ENCODE measurements at places on chromosomes 4 and X. TPM values are rescaled to one million over a fixed set of nuclear protein-coding genes. Genes with fewer than 3 reads are reported as not detected.
A peak's percentile ranks its signal among the peaks of the same experiment; 100 is the strongest.

The RENBP gene
- total RNA-seq: 7.1 TPM

The ZNF185 gene
- 11.3 TPM for total RNA-seq

The FNIP2 gene
- 9.6 TPM for total RNA-seq

The TCP11X1 gene
- not detected for total RNA-seq

The MGAT4D gene
- total RNA-seq: not detected

The GC gene
- total RNA-seq: not detected

The CCDC160 gene
- 0.97 TPM for total RNA-seq

The GAB3 gene
- total RNA-seq: 0.42 TPM

DNA sequence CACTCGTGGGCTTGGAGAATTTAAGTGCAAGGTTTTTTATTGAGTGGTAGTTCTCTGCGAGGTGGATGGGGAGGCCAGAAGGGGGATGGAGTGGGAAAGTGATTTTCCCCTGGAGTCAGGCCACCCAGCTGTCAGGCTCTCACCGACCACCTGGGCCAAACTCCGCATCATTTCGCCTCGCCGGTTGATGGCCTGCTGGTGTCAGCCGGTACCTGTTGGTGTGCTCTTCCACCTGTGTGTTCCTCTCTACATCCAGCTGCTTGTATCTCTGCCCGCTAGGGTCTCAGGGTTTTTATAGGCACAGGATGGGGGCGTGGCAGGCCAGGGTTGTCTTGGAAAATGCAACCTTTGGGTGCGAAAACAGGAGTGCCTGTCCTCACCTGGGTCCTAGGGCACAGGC is 200.9 kb downstream of the DACH2 start:
- peak; percentile 26 for DNase-seq
- H3K4me3 ChIP-seq: no peak overlapping the region
- H3K4me1 ChIP-seq: no peaks in the 10 kb centered on the region
- H3K36me3 ChIP-seq: no peaks in the 10 kb centered on the region
- H3K27ac ChIP-seq: no peak overlapping the region

GRCh38 chrX:53729751-53730150 is 43.2 kb upstream of the HUWE1 start:
- H3K27me3 ChIP-seq: no peaks in the 10 kb centered on the region
- H3K4me3 ChIP-seq: no peak overlapping the region
- no peak overlapping the region for H3K27ac ChIP-seq

DNA sequence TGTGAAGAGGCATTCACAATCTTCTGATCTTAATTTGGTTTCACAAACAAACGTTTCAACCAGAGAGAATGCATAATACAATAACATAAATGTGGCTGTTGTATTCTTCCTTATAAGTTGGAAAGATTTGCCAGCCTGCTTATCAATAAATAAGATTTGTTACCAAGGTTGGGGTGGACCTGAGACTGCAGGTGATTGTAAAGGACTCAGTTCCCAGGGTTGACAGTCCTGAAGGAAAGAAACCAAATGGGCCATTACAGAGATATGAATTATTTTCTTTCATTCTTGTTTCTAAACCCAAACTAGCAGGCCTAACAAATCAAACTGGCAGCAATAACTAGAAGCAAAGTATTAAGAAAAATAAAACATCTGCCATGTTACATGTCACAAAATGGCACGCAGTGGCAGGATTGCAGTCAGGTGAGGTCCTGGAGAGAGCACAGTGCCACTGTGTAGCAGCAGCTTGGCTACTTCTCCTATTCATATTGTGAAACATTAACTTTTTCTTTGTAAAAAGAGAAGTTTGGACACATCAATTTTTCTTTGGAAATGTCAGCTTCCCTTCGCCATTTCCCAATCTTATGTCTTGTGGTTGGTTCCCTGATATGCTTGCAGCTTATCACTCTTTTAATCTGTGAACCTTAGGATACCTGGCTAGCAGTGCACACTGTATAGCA is 133.8 kb upstream of the EMCN start:
- H3K27me3 ChIP-seq: no peaks in the 10 kb centered on the region
- no peak for DNase-seq
- no peak overlapping the region for H3K27ac ChIP-seq
- H3K4me1 ChIP-seq: no peaks in the 10 kb centered on the region
- no peaks in the 10 kb centered on the region for H3K36me3 ChIP-seq

GRCh38 chrX:135396566-135396965 is 25.2 kb upstream of the SMIM10L2A start:
- no peak overlapping the region for H3K4me3 ChIP-seq
- H3K27ac ChIP-seq: no peak overlapping the region
- no peaks in the 10 kb centered on the region for H3K27me3 ChIP-seq

DNA sequence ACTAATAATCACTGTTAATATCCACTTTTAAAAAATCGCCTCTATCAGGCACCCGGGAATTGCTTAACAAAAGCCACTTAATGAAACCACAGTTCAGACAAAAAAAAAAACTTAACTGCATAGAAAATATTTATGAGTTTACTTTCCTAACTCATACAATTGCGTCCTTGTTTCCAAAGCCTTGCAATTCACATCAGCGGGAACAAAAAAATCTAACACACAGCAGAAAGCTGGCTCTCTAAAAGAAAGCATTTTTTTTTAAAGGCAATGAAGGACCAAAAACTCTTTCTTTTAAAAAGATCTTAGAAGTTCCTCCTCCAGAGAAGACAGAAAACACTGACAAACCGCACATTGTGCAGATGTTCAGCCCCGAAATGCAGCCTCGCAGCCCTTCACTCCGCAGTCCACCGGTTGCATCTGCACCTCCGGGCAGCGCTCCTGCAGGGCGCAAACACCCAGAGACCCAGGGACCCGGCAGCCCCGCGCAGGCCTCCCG is 812 bp downstream of the FAT1 start:
- H3K4me1 ChIP-seq: no peaks in the 10 kb centered on the region
- DNase-seq: no peak
- peaks cover 10% of the 10 kb centered on the region for H3K36me3 ChIP-seq
- no peak overlapping the region for H3K27ac ChIP-seq

GRCh38 chr4:143377611-143378099 is 41.0 kb downstream of the GAB1 start:
- peaks cover 8% of the 10 kb centered on the region for H3K4me1 ChIP-seq
- no peaks in the 10 kb centered on the region for H3K36me3 ChIP-seq
- no peak for DNase-seq
- H3K27me3 ChIP-seq: no peaks in the 10 kb centered on the region
- H3K27ac ChIP-seq: no peak overlapping the region
- H3K4me3 ChIP-seq: no peak overlapping the region

GRCh38 chr4:125168531-125168930 is 146.2 kb upstream of the FAT4 start:
- H3K4me3 ChIP-seq: no peak overlapping the region
- no peaks in the 10 kb centered on the region for H3K4me1 ChIP-seq
- DNase-seq: no peak
- H3K36me3 ChIP-seq: no peaks in the 10 kb centered on the region

DNA sequence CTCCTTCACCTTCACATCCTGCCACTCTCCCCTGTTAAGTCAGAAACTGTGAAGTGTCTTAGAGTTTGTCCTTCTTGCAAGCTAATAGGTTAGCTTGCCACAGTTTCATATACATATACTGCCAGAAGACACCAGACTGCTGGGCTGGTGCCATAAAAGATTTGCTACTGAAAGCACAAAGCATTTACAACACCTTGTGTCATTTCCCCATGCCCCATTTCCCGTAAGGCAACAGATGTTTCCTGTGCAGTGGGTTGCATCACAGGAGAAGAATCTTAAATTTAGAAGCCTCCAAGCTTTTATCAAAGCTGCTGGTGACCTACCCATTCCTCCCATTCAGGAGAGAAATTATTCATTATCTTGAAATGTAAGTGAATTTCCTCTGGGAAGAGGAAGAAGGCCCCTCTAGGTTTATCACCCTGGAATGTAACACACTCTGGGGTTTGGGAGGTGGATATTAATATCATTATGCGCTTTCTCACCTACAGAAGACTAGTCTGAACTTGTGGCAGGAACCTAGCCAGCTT is 34.5 kb upstream of the RAB33B start:
- no peak overlapping the region for H3K27ac ChIP-seq
- no peak for DNase-seq
- H3K27me3 ChIP-seq: no peaks in the 10 kb centered on the region
- H3K4me3 ChIP-seq: no peak overlapping the region
- no peaks in the 10 kb centered on the region for H3K4me1 ChIP-seq
- peaks cover 15% of the 10 kb centered on the region for H3K36me3 ChIP-seq

DNA sequence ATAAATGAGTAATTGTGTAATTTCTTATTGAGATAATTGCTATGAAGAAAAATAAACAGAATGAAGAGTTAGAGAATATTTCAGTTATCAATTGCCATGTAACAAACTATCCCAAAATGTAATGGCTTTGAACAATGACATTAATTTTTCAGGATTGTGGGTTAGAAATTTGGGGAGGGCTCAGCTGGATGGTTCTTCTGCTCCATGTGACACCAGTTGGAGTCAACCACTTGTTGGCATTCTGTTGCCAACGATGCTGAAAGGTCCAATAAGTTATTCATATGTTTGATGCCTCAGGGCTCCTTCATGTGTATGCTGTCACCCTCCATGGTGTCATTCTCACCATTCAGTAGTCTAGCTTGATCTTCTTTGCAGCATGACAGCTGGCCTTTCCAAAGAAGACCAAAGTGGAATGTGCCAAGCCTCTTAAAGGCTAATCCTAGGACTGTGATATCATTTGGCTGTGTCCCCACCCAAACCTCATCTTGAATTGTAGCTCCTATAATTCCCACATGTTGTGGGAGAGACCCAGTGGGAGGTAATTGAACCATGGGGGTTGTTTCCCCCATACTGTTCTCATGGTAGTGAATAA is 20.9 kb upstream of the CCDC149 start:
- H3K36me3 ChIP-seq: peaks cover 24% of the 10 kb centered on the region
- no peak overlapping the region for H3K4me3 ChIP-seq
- H3K27me3 ChIP-seq: no peaks in the 10 kb centered on the region
- H3K4me1 ChIP-seq: no peaks in the 10 kb centered on the region

GRCh38 chr4:41525129-41525528 is 12.8 kb upstream of the LIMCH1 start:
- H3K36me3 ChIP-seq: no peaks in the 10 kb centered on the region
- H3K27ac ChIP-seq: no peak overlapping the region
- DNase-seq: peak; percentile 58
- H3K4me1 ChIP-seq: 0 out of 2 replicates have a peak, but pooled peaks cover 2% of the 10 kb centered on the region
- no peaks in the 10 kb centered on the region for H3K27me3 ChIP-seq

- no peaks in the 10 kb centered on the region for H3K27me3 ChIP-seq
- no peak for DNase-seq
- H3K4me3 ChIP-seq: no peak overlapping the region
- H3K36me3 ChIP-seq: no peaks in the 10 kb centered on the region
- no peaks in the 10 kb centered on the region for H3K4me1 ChIP-seq
- no peak overlapping the region for H3K27ac ChIP-seq
Measured at GRCh38 chr4:114208574-114209151, 229.2 kb upstream of the ARSJ start.

- no peaks in the 10 kb centered on the region for H3K27me3 ChIP-seq
- peak overlapping the region; percentile 43 for H3K4me3 ChIP-seq
- peak; percentile 81 for DNase-seq
- peak overlapping the region; percentile 83 for H3K27ac ChIP-seq
- H3K4me1 ChIP-seq: peaks cover 4% of the 10 kb centered on the region
- H3K36me3 ChIP-seq: peaks cover 16% of the 10 kb centered on the region
Measured at GRCh38 chr4:186081202-186081807, 12.3 kb downstream of the TLR3 start.

DNA sequence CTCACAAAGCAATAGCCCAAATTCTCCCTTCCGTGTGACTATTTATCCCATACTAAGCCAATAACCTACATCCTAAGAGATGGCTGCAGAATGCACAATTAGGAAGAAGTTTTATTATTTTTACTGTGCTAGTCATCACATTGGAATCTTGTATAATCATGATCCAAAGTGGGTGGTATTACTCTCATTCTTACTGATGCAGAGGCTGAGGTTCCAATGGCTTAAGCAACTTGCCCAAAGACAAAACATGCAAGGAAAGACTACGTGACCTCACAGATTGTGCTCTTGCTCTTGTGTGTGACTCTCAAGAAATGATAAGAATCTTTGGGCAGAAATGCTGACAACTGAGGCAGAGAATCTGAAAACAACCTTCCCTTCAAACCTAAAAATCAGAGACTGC is 212.2 kb downstream of the LDB2 start:
- H3K36me3 ChIP-seq: no peaks in the 10 kb centered on the region
- no peak for DNase-seq
- H3K4me3 ChIP-seq: no peak overlapping the region
- H3K27me3 ChIP-seq: no peaks in the 10 kb centered on the region
- H3K27ac ChIP-seq: no peak overlapping the region
- H3K4me1 ChIP-seq: peaks cover 3% of the 10 kb centered on the region

DNA sequence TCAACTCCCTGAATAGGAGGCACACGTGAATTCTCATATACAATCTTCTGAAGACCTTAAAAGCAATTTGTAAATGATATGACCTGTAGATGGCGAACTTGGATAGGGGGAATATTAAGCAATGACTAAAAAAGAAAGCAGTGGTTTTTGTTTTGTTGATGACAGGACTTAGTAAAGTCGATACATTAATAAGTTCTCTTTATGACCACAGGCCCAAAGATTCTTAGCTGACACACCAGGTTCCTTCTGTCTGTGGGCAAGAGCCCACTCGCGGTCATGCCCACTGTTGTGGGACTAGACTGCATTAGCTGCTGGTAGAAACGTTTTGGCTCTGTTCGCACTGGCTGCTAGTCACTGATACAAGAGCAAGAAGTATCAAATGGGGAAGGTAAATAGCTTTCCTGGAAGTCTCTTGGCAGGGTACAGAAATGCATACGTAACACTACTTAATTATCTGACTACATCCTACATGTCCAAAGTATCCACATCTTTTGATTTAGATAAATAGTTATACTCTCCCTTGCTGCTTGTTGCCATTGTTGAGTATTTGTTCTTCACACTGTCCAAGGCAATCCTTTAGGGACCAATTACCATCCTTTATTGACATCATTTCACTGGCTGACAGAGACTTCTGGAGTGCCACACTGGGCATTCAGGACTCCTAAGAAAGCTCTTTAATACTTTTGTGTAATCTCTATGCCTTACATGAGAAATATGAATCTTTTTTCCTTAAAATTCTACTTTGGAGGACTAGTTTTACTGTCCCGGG is 31.0 kb downstream of the ALPK1 start:
- H3K4me3 ChIP-seq: no peak overlapping the region
- H3K27me3 ChIP-seq: no peaks in the 10 kb centered on the region
- H3K36me3 ChIP-seq: no peaks in the 10 kb centered on the region
- no peak for DNase-seq
- H3K27ac ChIP-seq: no peak overlapping the region

DNA sequence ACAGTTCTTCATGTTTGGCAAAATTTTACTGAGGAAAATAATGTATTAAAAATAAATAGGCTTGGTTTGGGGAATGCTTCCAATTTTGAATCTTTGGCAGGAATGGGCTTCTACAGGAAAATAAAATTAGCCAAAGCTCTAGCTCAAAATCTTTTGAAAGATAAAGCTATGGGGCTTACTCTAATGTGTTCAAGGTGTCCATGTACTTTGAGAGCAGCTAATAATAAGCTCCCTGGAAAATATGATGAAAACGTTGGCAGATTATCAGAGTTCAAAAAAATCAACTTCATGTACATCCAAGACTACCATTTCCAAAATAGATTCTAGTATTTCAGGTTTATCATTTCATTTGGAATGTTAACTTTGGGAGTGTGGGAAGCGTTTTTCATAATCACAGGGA is 158.4 kb downstream of the EMCN start:
- no peaks in the 10 kb centered on the region for H3K4me1 ChIP-seq
- H3K27me3 ChIP-seq: no peaks in the 10 kb centered on the region
- DNase-seq: no peak
- no peak overlapping the region for H3K27ac ChIP-seq
- H3K36me3 ChIP-seq: peaks cover 3% of the 10 kb centered on the region

- no peak for DNase-seq
- H3K4me1 ChIP-seq: no peaks in the 10 kb centered on the region
- H3K27me3 ChIP-seq: no peaks in the 10 kb centered on the region
- H3K36me3 ChIP-seq: peaks cover 24% of the 10 kb centered on the region
- no peak overlapping the region for H3K27ac ChIP-seq
Measured at GRCh38 chr4:102715057-102715456, 45.7 kb downstream of the MANBA start.

All from H9 (cell line).